ENCODE measurements at places on chromosomes 16 and 17. TPM values are rescaled to one million over a fixed set of nuclear protein-coding genes. Genes with fewer than 3 reads are reported as not detected.

Gene IRF8
- total RNA-seq, result 0.32 TPM

Gene CDH3
- total RNA-seq, result 0.23 TPM

Gene MSLN
- total RNA-seq, result 1.4 TPM

Gene COPRS
- total RNA-seq, result 163 TPM
